Stimulated activated naive B cell treated with anti-CD40 and anti-IgM and Interleukin-4, amounts not matched to agents 10 μg/mL and 1 μg/mL and 100 μg/mL, for 72 hours (primary cell): ENCODE measurements at places on chromosomes 11 and 22.

DNA sequence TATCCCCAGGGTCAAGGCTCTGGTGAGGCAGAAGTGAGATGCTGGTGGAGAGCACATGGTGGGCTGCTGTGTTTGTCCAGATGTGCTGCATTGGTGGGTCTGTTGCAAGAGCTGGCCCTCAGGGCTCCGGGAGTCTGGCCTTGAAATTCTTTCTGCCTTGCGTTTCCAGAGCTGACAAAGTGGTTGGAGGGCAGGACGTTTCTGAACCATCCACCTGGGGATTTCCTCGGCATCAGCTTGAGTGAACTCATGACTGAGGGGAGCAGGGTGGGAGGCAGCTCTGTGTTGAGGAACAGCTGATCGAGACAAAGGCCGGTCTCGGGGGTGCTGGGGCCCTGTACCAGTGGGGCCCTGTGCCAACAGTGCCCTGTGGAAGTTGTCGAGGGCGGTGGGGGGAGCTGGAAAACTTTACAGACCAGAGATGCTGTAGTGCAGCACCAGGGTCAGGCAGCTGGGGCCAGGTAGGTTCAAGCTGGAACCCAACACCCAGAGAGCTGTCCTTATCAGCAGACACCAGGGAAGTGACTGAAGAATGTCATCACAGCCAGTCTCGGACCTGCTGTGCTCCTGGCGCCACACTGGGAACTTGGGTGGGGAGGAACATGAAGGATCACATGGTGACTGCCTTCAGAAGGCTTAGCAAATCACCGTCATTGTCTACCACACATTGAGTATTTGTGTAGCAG lies 4.9 kb downstream of the TSKU start:
- DNase-seq = no peak

GRCh38 chr11:36500315-36500721 lies 9.8 kb downstream of the TRAF6 start:
- DNase-seq = no peak

GRCh38 chr11:68892576-68892975 lies 11.1 kb downstream of the MRPL21 start:
- DNase-seq = no peak

DNA sequence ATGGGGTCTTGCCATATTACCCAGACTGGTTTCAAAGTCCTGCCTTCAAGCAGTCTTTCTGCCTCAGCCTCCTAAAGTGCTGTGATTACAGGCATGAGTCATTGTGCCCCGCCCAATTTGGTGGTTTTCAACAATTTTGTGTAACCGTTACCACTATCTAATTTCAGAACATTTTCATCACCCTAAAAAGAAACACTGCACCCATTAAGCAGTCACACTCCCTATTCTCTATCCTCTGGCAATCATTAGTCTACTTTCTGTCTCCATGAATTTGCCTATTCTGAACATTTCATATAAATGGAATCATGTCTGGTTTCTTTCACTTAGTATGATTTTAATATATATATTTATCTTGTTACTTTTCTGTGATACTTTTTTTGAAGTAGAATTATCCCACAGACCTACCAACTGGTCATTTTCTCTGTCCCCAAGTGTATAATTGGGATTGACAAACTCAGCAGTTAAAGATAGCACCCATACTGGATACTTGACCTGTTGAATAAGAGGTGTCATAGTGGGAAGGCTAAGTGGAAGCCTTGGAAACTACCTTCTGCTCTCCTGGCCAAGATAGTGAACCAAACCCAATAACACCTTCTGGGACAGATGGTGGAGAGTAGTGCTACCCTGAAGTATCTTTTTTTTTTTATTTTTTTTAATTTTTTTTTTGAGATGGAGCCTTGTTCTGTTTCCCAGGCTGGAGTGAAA lies 64.8 kb downstream of the STIM1 start:
- DNase-seq = no peak

DNA sequence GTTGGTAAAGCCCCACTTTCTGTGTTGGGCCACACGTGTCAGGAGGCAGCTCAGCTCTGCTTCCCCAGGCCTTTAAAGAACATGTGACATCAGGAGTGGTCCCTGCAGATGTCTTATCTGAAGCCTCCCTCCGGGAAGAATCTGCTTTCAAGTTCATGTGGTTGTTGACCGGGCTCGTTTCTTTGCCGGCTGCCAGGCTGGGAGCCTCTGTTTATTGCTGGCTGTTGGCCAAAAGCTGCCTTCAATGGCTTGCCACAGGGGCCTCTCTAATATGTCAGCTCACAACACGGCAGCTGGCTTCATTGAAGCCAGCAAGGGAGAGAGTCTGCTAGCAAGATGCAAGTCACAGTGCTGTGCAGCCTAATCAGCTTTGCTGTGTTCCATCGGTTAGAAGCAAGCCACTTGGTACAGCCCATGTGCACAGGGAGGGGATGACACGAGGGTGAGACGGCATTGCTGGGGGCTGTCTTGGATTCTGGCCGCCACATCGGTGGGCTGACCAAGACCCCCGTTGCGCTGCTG lies 14.6 kb downstream of the MRGPRF start:
- DNase-seq = no peak

- DNase-seq = no peak
Measured at GRCh38 chr11:92702037-92702804, 267.2 kb upstream of the MTNR1B start.

GRCh38 chr22:39150848-39151215 lies 1.6 kb downstream of the CBX7 start:
- no peak for DNase-seq

DNA sequence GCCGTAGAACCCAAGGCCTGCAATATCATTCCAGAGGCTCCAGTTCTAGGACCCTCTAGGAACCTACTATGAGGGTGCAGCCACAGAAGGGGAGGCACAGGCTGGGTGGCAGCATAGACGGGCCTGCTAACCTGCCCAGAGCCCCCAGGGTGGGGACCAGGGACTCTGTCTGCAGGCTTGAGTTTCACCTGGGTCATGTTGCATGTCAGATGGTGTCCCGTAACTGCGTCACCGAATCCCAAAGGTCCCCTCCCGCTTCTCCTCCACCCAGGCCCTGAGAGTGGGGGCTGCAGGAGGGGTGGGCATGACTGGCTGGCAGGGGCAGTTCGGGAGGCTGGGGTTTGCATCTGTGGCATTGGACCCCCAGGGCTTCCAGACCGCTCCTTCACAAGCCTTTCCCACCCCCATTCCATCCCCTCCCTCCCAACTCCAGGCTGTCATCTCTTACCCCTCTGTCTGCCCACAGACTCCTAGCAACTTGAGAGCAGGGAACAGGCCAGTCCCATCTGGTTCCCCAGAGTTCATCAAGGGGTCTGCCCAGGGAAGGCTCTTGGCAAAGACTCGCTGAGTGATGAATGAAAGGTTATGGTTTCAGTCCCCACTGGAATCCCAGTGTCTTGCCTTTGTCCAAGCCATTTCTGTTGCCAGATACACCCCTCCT lies 16.3 kb downstream of the MYO7A start:
- DNase-seq = no peak

DNA sequence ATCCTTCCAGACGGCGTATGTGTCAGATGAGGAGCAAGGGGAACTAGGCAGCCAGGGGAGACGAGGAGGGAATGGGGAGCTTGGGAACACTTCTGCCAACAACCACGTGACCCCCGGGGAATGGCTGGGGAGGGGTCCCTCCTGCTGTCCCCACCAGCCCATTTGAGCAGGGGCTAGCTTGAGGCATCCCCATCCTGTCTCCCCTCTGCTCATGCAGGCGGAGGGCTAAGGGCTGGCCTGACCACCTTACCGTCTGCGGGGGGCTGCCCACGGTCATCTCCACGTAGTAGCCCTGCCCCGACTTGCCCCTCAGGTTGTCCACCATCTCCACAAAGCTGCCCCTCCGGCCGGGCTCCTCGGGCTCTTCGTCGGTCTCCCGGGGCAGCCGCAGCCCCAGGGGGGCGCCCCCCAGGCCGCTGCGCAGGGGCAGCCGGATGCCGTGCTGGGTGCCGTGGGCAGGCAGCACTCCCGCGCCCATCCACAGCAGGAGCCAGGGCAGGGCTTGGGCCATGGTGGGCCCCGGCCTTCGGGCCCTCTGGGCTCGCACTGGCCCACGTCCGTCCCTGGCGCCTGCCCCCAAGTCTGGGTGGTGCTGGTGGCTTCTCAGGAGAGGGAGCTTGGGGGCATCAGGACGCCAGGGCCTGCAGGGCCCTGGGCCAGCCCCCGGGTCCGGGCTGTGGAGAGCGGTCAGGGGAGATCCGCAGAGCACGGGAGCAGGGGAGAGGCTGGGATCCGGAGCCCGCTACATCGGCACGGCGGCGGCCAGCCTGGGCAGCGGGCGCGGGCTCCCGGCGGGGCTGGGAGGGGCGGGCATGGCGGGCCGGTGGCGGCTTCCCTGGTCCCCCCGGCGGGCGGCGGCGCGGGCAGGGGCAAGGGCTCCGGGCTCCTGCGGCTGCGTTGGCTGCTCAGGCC lies 515 bp downstream of the BACE1 start:
- no peak for DNase-seq

GRCh38 chr22:18109410-18110193 lies 1.0 kb upstream of the TUBA8 start:
- no peak for DNase-seq

GRCh38 chr22:49408102-49408836 lies 419.4 kb downstream of the BRD1 start:
- no peak for DNase-seq

DNA sequence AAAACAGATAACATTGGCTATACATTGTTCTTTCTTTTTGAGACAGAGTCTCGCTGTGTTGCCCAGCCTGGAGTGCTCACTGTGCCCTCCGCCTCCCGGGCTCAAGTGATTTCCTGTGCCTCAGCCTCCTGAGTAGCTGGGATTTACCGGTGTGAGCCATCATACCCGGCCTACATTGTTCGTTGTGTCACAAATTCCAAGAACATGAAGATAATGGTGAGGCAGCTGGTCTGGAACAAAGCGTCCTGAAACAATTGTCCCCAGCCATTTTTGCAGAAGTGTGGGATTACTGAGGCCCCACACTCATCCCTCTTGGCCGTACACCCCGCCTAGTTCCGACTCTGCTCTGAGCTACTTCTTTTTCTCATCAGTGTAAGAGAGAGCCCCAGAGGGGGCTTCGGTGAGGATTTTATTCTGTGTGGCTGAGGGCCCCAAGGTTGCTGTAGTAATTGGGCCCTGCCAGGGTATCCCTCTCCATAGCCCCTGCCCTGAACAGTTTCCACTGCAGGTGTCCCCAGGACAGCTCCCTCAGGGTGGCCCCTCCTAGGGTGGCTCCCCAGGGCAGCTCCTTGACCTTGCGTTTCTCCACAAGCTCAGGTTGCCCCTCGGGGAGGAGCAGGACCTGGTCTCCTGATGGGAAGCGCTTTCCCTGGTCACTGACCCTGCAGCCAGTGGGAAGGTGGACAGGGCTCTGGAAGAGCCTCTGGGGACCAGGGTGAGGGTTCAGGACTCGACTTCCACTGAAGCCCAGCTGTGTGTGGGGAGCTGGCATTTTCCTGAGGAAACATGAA lies 13.1 kb upstream of the ARSA start:
- DNase-seq = no peak

- DNase-seq = no peak
Measured at GRCh38 chr11:125139778-125140177, 24.8 kb upstream of the PKNOX2 start.

DNA sequence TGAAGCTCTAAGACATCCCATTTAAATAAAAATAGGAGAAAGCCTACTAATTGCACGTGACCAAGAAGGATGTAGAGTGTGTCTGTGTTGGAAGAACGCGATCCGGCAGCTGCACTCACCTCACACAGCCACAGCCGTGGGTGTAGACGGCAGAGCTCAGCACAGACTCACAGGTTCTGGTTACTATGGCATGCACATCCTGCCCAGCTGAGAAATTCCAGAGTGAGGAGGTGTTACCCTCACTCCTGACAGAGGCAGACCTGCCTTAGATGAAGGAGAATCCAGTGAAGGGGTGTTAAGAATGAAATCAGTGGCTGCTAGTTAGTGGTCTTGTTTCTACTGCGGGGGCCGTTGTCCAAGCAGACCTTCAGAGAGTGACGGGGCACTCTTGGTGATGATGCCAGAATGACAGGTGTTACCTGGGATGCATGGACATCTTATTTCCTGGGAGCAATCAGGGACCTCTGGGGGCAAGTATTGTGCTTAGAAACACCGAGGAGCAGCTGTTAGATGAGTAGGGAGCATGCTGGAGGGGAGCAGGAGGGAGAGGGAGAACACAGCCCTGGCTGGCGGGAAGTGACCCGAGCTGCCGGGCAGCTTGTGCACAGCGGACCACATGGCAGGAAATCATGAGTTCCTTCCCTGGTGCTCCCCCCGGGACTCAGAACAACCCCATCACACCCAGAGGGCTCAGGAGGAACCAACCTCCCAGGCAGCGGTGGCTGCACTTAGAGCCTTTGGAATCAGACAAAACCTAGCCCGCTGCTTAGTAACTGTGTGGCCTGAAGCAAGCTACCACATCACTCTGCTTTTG lies 12.3 kb downstream of the KCNJ5 start:
- no peak for DNase-seq

DNA sequence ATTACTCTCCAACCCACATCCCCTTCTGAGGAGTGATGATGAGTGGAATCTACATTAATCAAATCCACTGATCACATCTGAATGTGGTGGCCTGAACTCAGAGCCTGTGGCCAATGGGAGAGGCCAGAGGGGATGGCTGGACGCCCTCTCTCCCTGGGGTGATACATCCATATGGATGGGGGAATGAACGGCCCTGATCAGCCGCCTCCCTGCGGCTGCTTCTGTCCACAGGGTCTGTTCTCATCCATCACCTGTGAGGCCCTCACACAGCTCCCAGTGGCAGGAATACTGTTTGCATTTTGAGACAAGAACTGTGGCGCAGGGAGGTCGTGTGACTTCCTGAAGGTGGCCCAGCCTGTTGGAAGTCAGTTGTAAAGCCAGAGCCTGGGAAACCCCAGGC lies 78.3 kb upstream of the SHISAL1 start:
- no peak for DNase-seq

GRCh38 chr22:38602166-38602565 lies 32.2 kb upstream of the DMC1 start:
- no peak for DNase-seq

GRCh38 chr11:2801711-2802388 lies 83.7 kb downstream of the CDKN1C start:
- DNase-seq = no peak

- DNase-seq = no peak
Measured at GRCh38 chr11:10943968-10944367, 86.1 kb upstream of the ZBED5 start.

DNA sequence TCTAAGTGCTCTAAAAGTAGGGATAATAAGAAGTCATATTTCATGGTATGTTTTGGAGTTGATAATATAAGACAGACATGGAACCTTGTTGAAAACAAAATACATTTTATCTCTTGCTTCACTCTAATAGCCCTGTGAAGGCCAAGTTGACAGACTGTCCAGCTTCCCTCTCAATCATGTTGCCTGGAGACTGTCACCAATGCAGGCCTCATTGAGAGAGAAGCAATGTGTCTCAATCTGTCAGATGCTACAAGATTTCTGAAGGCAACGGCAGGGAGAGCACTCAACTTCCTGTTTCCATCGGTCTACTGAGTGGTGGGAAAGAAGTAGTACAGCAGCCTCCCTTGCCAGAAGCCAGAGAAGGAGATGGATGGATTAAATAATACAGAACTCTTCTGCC lies 23.6 kb upstream of the FJX1 start:
- no peak for DNase-seq
